ENCODE measurements at places on chromosomes 7 and 10.

- DNase-seq, result no peak
Measured at GRCh38 chr10:60387531-60387930, 2.1 kb downstream of the ANK3 start.

DNA sequence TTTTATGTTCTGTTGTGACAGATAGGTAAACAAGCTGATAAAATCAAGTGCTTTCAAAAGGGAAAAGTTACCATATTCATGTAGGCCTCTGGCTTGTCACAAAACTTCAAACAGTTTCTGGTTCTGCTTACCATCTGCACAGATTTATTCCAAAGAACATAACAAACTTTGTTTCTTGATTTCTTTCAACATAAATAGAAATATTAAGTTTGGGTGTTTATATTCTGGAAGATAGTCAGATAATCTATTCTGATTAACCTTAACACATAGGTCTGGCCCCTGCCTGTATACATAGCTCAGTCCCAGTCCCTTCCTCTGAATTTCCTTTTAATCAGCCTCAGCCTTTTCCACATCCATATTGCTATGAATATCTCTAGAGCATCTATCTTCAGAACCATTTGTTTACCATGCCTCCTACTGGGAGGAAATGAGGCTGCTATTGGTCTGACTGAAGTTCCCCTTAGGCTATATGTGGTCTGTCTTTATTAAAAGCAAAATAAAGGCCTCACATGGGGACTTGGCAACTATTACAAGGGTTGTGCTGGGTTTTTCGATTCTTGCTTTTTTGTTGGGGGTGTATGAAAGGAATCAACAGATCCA, 319.0 kb downstream of the HPSE2 start:
- DNase-seq, result no peak

DNA sequence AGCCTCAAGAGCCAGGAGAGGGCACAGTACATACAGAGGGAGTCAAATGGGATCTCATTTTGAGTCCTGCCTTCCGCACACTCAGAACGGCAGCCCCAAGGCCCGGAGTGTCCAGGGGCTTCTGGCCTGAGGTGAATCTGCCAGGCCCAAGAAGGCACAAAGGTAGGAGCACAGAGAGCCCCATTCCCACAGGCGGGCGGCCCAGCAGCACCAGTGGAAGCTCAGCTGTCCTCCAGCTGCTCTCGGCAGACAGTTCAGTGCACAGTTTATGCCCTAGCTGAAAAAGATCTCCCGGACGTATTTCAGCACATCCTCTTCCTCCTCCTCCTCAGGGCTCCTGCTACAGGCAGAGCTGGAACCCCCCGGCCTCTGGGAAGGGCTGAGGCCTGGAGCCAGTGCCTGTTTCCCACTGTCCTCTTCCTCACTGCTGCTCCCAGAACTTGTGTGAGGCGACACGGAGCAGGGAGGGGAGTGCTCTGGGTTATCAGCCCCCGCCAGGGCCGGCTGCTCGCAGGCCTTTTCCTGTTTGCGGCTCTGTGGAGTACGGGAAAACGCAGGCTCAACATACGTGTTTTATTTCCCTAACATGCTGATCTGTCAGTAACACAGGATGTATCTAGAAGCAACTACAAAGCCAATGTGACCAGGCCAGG, 4.0 kb downstream of the CYREN start:
- DNase-seq, result no peak

DNA sequence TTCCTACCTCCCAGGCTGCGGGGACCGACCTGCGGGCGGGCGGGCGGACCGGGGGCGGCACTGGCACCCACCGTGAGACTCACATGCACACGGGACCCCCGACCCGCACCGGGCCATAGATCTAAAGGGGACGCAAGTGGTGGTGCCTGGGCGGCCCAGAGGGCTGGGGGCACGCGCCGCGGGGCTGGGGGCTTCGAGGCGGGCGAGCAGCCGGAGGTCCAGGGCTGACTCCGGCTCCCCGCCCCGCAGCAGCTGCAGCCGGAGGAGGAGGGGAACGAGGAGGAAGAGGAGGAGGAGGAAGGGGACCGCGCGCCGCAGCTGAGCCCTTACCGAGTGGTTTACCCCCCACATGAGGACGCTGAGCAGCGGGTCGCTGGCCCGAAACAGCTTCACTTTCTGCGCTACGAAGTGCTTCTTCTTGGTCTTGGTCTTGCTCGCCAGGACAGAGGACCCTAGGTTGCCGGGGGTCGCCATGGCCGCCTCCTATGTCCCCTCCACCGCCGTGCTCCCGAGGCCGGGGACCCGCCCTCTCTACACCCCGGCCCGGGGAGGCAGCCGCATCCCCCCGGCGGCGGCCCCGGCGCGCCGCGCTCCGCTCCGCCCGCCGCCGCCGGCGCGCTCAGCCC, 412 bp downstream of the PIP4K2A start:
- no peak for DNase-seq

DNA sequence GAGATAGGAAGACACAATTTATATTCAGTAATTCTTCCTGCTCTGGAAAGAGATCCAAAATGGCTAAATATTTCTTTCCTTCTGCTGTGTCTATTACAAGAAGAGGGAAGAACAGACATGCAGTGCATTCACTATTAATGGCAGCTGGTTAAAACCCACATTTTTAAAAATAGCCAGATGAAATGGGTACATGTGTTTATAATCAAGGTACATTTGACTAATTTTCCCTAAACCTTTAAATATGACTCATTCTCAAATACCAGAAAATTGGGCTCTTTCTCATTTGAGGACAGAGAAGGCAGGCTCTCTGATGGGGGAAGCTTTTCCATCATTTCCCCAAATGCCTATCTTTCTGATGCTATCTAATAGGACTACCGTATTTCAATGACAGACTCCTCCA, 215.7 kb upstream of the HABP2 start:
- DNase-seq, result no peak

GRCh38 chr10:17239345-17240085, 11.5 kb downstream of the VIM start:
- DNase-seq, result no peak

- no peak for DNase-seq
Measured at GRCh38 chr7:151408839-151409666, 785 bp downstream of the WDR86 start.

DNA sequence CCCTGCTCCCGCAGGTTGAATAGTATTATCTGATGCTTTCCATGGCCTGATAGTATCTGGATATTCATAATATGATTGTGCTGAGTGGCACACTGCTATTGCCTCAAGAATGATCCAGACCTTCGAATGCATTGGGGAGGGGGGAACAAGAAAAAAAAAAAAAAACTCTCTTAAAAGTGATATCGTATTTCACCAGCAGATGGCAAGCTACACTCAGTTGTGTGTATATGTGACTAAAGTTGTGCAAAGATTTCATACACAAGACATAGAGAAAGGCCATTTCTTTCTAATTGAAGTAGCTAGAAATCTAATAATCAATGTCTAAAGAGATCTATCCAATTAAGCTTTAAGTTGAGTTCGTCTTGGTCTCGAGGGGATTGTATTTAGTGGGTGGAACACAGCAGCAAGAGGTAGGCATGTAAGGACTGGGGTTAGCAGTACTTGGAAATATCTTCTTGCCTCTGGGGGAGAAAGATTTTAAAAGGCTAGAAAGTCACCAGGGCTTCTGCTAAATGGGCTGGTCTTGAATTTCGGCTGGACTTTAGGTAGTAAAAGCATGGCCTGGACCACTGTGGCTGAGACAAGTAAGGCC, 15.3 kb downstream of the SFRP4 start:
- no peak for DNase-seq

Data from AG04449 (cell line).